Myocyte (in vitro differentiated cells): ENCODE measurements at places on chromosomes 6 and 20. TPM values are rescaled to one million over a fixed set of nuclear protein-coding genes. Genes with fewer than 3 reads are reported as not detected.

RIPOR3 gene
- total RNA-seq: 0.16 and 0.47 TPM in 2 replicates

ACOT8 gene
- total RNA-seq: 29.8 and 47.2 TPM in 2 replicates

SUMO4 gene
- total RNA-seq: 0.52 and 0.59 TPM in 2 replicates

CEP162 gene
- total RNA-seq: 10.1 and 12.2 TPM in 2 replicates

PDYN gene
- not detected in 2 replicates for total RNA-seq

BPI gene
- not detected in 2 replicates for total RNA-seq

OTOR gene
- not detected in 2 replicates for total RNA-seq

TFAP2B gene
- not detected in 2 replicates for total RNA-seq

C4A gene
- total RNA-seq: 3.5 and 4.2 TPM in 2 replicates

VGLL2 gene
- 5.7 and 24.4 TPM in 2 replicates for total RNA-seq
